ENCODE measurements at places on chromosomes 6 and 20.

- peak; percentile 6 for DNase-seq
These were observed 46.4 kb downstream of the CNR1 start for GRCh38 chr6:88119769-88120168.

- no peak for DNase-seq
These were observed 336.9 kb upstream of the RSPO3 start for GRCh38 chr6:126781582-126781981.

GRCh38 chr6:121627761-121628160 is 192.3 kb downstream of the GJA1 start:
- DNase-seq: no peak

- DNase-seq: no peak
These were observed 163.7 kb downstream of the DTNBP1 start for GRCh38 chr6:15499125-15499524.

GRCh38 chr6:169118346-169118830 is 135.3 kb downstream of the THBS2 start:
- DNase-seq: no peak

GRCh38 chr20:40238511-40238910 is 450.5 kb downstream of the MAFB start:
- DNase-seq: no peak

Data from fibroblast of skin of back (primary cell).